ENCODE measurements at places on chromosomes 3 and 15. TPM values are rescaled to one million over a fixed set of nuclear protein-coding genes. Genes with fewer than 3 reads are reported as not detected.

The ACTC1 gene
- total RNA-seq: not detected

The ANKRD63 gene
- total RNA-seq: not detected

GRCh38 chr15:94001255-94001801, 230.0 kb upstream of the MCTP2 start:
- DNase-seq: no peak
- no peaks in the 10 kb centered on the region for H3K36me3 ChIP-seq
- no peak overlapping the region for H3K4me3 ChIP-seq
- no peaks in the 10 kb centered on the region for H3K4me1 ChIP-seq
- peaks cover 4% of the 10 kb centered on the region for H3K27me3 ChIP-seq
- H3K27ac ChIP-seq: no peak overlapping the region

DNA sequence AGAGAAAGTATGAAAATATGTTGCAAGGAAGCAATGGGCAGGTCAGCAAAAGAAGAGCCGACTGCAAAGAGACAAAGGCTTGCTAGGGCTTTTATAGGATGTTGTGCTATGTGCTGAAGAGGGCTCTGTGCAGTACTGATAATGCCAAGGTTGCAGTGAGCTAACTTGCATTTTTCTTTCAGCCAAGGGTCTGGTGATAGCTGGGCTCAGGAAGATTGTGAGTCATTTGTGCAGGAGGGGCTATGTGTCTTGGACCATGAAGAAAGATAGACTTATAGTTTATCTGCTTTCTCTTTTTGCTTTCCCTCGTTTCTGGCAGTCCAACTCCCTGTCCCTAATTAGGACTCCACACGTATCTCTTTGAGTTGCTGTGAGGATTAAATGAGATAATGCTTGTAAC, 64.5 kb upstream of the LRIG1 start:
- DNase-seq: no peak
- H3K27ac ChIP-seq: no peak overlapping the region
- H3K36me3 ChIP-seq: no peaks in the 10 kb centered on the region
- H3K4me3 ChIP-seq: no peak overlapping the region

- peak overlapping the region; percentile 96 for H3K27ac ChIP-seq
- H3K27me3 ChIP-seq: no peaks in the 10 kb centered on the region
- DNase-seq: peak; percentile 19
- H3K4me3 ChIP-seq: peak overlapping the region; percentile 88
- H3K4me1 ChIP-seq: peaks cover 91% of the 10 kb centered on the region
- no peaks in the 10 kb centered on the region for H3K36me3 ChIP-seq
Observed at GRCh38 chr15:51731549-51732267, 5.7 kb downstream of the LYSMD2 start.

The RASGRF1 gene
- total RNA-seq: not detected

- DNase-seq: no peak
- no peaks in the 10 kb centered on the region for H3K36me3 ChIP-seq
- no peak overlapping the region for H3K27ac ChIP-seq
Observed at GRCh38 chr3:171838218-171838720, 4.9 kb upstream of the TMEM212 start.

DNA sequence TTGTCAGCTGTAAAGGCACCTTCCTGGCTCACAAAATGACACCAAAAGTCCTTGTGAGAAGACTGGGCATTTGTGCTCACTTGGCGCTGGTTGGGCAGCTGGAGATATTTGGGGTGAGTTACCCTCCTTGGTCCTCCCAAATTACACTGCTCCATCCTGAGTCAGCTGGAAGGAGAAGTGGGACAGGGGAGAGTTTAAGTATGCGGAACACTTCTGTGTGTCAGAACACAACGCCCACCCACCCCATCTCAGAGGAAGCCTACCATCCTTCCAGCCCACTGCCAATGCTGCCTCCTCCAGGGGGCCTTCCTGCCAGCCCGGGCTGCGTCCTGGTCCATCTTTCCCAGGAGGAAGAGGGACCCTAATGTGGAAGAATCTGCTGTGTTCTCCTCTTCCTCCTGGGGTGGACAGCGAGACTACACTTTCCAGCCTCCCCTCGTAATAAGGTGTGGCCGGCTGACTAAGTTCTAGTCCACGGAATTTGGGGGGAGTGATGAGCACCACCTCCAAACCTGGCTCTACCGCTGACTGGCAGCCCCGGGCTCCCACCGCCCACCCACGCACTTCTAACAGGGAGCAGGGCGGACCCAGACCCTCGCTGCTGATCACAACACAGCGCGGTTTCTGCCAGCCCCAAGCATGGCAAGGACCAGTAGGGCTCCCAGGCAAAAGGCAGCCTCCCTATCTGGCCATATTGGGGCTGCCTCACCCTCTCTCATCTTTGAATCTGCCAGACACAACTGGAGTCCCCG, 265.0 kb downstream of the XXYLT1 start:
- H3K27ac ChIP-seq: no peak overlapping the region
- peaks cover 6% of the 10 kb centered on the region for H3K4me1 ChIP-seq
- H3K27me3 ChIP-seq: peaks cover 3% of the 10 kb centered on the region
- DNase-seq: no peak
- H3K4me3 ChIP-seq: no peak overlapping the region

GRCh38 chr15:52674831-52675230, 4.4 kb downstream of the ATOSA start:
- no peak overlapping the region for H3K4me3 ChIP-seq
- no peak for DNase-seq
- H3K27ac ChIP-seq: no peak overlapping the region
- H3K36me3 ChIP-seq: no peaks in the 10 kb centered on the region

GRCh38 chr3:139627759-139628158, 50.0 kb downstream of the NMNAT3 start:
- DNase-seq: no peak
- no peaks in the 10 kb centered on the region for H3K27me3 ChIP-seq
- H3K4me1 ChIP-seq: no peaks in the 10 kb centered on the region
- no peaks in the 10 kb centered on the region for H3K36me3 ChIP-seq
- no peak overlapping the region for H3K27ac ChIP-seq

- no peaks in the 10 kb centered on the region for H3K4me1 ChIP-seq
- H3K36me3 ChIP-seq: no peaks in the 10 kb centered on the region
- no peaks in the 10 kb centered on the region for H3K27me3 ChIP-seq
- DNase-seq: no peak
Observed at GRCh38 chr3:136078421-136079364, 113.2 kb downstream of the PPP2R3A start.

GRCh38 chr15:98889930-98890695, 117.5 kb downstream of the PGPEP1L start:
- peaks cover 6% of the 10 kb centered on the region for H3K4me1 ChIP-seq
- H3K27me3 ChIP-seq: no peaks in the 10 kb centered on the region
- H3K4me3 ChIP-seq: no peak overlapping the region

The TAGLN3 gene
- not detected for total RNA-seq

The TMEM158 gene
- total RNA-seq: 0.22 TPM

DNA sequence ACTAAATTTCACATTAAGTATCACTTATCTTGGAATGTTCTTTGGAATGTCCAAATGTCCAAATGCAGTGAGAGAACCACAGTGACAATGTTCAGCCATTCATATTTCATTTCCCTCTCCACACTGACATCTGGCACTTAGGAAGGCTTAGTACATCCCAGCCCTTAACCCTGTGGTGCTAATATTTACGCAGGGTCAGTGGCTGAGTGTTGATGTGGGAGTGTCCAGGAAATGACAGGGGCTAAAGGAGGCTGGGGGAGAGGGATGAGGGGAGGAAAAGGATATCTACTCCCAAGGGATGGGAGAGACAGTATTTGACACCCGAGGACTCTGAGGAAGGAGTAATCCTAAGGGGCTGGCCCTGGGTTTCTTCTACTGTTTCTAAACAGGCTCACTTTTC, 14.1 kb upstream of the CCR4 start:
- DNase-seq: no peak
- no peak overlapping the region for H3K4me3 ChIP-seq
- H3K27me3 ChIP-seq: no peaks in the 10 kb centered on the region
- no peaks in the 10 kb centered on the region for H3K4me1 ChIP-seq

The TEX55 gene
- total RNA-seq: not detected

- no peak overlapping the region for H3K27ac ChIP-seq
- no peaks in the 10 kb centered on the region for H3K36me3 ChIP-seq
- H3K4me1 ChIP-seq: peaks cover 7% of the 10 kb centered on the region
- H3K27me3 ChIP-seq: no peaks in the 10 kb centered on the region
- H3K4me3 ChIP-seq: no peak overlapping the region
Observed at GRCh38 chr3:42115215-42115614, 24.1 kb downstream of the TRAK1 start.

DNA sequence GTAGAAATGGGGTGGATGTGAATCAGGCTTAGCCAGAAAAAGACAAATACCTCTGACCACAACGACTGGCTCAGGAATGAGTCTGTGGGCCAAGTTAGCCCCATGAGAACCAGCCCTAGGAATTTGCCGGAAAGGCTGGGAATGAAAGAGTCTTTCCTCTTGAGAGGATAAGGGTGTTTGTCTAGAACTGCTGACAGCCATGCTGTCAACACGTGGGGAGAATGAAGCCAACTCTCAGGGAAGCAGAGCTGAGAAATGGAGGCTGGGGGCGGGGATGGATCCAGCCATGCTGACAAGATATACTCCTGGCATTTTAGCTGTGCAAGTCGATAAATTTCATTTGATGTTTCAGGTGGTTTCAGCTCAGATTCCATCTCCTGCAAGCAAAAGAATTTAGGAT, 10.6 kb upstream of the SLC6A1 start:
- no peaks in the 10 kb centered on the region for H3K4me1 ChIP-seq
- peaks cover 11% of the 10 kb centered on the region for H3K27me3 ChIP-seq
- no peak overlapping the region for H3K4me3 ChIP-seq
- no peaks in the 10 kb centered on the region for H3K36me3 ChIP-seq
- no peak overlapping the region for H3K27ac ChIP-seq
- no peak for DNase-seq

DNA sequence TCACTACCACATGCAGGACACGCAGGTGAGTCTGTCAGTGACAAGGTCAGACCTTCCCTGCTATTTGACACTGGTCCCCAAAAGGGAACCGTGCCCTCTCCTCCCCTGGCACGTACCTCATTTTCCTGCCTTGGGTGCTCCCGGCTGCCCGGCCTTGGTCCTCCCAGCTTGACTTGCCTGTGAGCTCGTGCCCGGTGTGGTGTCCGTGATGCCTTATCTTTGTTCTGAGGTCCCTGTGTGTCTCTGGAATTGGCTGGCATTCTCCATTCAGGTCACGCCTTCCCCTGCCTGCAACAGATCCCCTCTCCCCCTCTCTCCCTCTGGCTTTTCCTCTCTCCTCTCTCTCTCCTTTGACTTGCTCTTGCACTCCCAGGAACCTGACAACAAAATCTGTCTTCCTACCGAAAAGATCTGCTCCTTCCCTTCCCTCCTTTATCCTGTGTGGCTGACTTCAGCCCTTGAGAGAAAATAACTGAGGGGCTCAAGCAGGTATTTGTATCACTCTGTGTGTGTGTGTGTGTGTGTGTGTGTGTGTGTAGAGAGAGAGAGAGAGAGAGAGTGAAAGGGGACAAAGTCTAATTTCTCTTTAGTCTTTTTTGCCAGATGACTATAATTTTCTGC, at the start of gene MASP1:
Gene MASP1, minus strand, starts transcription at position 226 of the 621 bp plus-strand sequence. Its CDS starts 105 bp downstream, at position 121.
- H3K36me3 ChIP-seq: no peaks in the 10 kb centered on the region
- DNase-seq: no peak
- peaks cover 24% of the 10 kb centered on the region for H3K27me3 ChIP-seq
- no peaks in the 10 kb centered on the region for H3K4me1 ChIP-seq
- H3K27ac ChIP-seq: no peak within 1 kb of the TSS
